ENCODE measurements at places on chromosomes 13 and 19.

DNA sequence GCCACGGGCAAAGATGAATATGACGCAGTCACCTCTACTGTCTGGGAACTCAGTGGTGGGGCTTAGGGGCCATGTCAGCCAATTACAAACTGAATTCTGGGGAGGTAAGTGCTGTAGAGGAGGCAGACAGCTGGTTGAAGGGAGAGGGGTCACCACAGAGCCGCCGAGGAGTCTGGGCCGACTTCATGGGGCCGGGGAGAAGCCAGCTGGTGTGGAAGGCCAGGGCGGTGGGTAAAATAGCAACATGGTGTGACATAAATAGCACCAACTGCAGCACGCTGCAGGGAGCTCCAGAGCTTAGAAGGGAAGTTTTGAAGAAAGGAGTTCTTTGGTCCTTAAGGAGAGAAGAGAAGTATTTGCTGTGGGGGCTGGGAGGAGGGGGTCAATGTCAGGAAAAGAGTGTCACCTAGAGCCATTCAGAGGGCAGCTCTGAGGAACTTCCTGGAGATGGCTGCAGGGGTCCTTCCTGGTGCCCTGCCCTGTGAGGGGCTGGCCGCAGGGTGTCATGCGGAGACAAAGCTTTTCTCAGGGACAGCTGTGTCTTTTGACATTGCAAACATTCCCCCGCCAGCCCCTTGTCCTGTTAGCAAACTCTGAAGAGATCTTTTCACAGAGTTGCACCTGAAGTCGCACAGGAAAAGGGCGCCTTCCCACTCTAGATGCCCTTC lies 6.4 kb downstream of the METTL21C start:
- DNase-seq: no peak

- DNase-seq: no peak
Observed at GRCh38 chr13:52665325-52665724, 12.7 kb downstream of the SUGT1 start.

DNA sequence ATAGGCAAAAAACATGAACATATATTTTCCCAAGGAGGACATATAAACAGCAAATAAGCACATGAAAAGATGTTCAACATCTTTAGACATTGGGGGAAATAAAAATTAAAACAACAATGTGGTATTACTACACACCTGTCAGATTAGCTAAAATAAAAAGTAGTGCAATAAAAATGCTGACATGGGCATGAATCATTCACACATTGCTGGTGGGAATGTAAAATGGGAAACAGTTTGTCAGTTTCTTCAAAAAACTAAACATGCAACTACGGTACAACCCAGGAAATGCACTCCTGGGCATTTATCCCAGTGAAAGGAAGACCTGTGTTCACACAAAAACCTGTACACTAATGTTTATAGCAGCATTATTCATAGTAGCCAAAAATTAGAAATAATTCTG lies 5.3 kb upstream of the SUCLA2 start:
- DNase-seq: no peak

DNA sequence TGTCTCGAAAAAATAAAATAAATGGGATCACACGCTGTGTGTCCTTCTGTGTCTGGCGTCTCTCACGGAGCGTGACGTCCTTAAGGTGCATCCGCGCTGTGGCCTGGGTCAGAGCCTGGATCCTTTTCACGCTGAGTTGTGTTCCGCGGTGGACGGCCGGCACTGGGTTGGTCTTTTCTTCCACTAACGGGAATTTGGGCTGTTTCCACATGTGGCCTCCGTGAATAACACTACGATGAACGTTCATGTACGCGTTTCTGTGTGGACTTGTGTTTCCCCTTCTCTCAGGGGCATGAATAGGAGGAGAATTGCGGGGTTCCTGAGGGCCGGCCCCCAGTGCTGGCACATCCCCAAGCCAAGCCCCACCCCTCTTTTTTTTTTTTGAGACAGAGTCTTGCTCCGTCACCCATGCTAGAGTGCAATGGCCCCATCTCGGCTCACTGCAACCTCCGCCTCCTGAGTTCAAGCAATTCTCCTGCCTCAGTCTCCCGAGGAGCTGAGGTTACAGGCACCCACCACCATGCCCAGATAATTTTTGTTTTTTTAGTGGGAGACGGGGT lies 6.2 kb upstream of the PTBP1 start:
- no peak for DNase-seq

GRCh38 chr13:110062077-110062776 lies 244.7 kb downstream of the COL4A1 start:
- DNase-seq: peak; percentile 60

GRCh38 chr19:42290523-42291434 lies 11.2 kb upstream of the PRR19 start:
- DNase-seq: no peak

DNA sequence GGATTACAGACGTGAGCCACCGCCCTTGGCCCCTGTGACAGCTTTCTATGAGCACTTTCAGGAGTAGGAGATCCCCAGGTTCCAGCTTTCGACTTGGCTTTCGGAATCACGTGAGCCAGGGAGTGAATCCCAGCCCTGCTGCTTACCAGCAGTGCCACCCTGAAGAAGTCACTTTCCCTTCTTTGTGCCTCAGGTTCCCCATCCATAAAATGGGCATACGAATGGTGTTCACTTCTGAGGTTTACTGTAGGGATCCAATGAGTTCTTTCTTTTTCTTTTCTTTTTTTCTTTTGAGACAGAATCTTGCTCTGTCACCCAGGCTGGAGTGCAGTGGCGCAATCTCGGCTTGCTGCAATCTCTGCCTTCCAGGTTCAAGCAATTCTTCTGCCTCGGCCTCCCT lies 4.3 kb upstream of the HOMER3 start:
- DNase-seq: no peak
